ENCODE measurements at places on chromosomes 2 and 18. TPM values are rescaled to one million over a fixed set of nuclear protein-coding genes. Genes with fewer than 3 reads are reported as not detected.

GRCh38 chr18:37568671-37569070 lies 3.1 kb upstream of the CELF4 start:
- H3K4me3 ChIP-seq = no peak overlapping the region
- peaks cover 7% of the 10 kb centered on the region for H3K4me1 ChIP-seq
- H3K27ac ChIP-seq = no peak overlapping the region
- no peak for DNase-seq
- H3K36me3 ChIP-seq = no peaks in the 10 kb centered on the region
- H3K27me3 ChIP-seq = peaks cover 47% of the 10 kb centered on the region

GRCh38 chr2:62814123-62814522 lies 108.6 kb downstream of the EHBP1 start:
- H3K27me3 ChIP-seq = no peaks in the 10 kb centered on the region
- no peak overlapping the region for H3K4me3 ChIP-seq
- H3K27ac ChIP-seq = no peak overlapping the region
- peaks cover 14% of the 10 kb centered on the region for H3K4me1 ChIP-seq

GRCh38 chr2:176074919-176075425 lies 8.8 kb downstream of the EVX2 start:
- peaks cover 30% of the 10 kb centered on the region for H3K36me3 ChIP-seq
- peaks cover 7% of the 10 kb centered on the region for H3K4me1 ChIP-seq
- H3K27ac ChIP-seq = no peak overlapping the region
- peaks cover 56% of the 10 kb centered on the region for H3K27me3 ChIP-seq

DCC gene
- not detected for total RNA-seq

All from natural killer cell treated with Interleukin-12 subunit alpha and Interleukin-12 subunit beta and Interleukin-15 and Interleukin-18, amount 100 ng/mL, for 72 hours (primary cell).